Testis (tissue), 5 donors: ENCODE measurements at places on chromosomes 2 and 18. TPM values are rescaled to one million over a fixed set of nuclear protein-coding genes. Genes with fewer than 3 reads are reported as not detected.

DNA sequence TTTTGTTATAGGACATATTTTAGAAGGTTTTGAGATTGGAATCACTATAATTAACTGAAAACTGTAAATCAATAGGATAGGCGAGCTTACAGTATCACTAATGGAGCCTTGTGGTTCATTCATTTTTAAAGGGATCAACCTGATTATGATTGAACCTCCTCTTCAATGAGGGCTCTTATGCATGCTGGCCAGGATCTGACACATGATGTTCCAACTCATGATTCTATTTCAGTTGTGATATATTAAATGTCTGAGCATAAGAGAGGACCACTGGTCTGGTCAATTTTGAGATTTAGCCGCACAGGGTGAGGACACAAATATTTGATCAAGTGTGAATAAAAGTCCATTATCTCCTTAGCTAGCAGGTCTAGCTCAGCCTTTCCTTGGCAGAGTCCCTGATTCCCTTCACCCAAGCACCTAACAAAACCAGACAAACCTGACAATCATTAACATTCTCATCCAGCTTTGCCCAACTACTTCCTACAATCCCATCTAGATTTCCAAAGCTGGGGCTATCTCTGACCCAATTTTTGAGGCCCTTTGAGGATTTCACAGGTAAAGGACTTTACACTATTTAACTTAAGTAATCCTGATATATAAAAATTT lies 6.9 kb upstream of the MAP4K4 start:
- DNase-seq = no peak

DNA sequence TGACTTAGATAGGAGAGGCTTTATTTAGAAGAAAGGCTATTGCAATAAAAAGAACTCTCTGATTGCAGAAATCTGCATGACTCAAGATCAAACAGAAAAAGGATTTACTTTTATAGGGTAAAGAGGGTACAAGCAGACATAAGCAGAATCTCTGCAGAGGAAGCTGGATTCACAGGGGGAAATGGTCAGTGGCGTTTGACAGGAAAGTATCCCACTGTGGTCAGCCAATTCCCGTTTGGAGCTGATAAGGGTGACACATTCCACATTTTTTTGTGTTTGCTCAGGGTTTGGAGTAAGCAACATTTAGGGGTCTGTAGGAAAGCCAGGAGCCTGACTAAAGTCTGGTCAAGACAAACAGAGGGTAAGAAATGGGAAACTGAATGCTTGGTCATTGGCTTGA lies 23.9 kb upstream of the SCYGR5 start:
- DNase-seq = no peak

- DNase-seq = no peak
These were observed 1224.8 kb upstream of the ZEB2 start for GRCh38 chr2:145744541-145745386.

DNA sequence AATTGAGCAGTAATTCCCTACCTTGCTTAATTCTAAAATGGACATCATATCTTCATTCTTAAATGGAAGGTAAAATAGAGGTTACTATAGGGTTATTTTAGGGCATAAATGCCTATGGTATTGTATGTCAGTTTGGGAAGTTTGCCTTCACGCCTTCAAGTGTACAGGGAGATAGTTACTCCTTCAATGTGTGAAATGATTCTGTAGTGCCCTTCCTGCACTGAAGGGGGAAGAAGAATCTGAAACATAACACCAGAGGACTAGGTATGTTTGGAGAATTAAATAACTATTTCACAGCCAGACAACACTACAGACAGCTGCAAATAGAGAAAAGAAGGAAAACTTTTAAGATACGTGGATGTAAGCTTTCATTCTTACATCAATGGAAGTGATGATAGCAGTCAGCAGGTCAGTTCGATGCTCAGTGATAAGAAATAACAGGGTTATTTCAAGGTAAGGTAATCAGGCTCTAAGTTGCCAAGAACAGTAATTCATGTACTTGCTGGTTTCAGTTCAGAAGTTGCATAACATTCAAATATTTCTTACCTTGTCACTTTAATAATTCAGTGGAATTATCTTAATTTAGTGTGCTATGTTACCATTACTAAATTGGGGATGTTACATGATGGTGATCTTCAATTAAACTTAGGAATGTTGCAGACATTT lies 4.0 kb downstream of the PKP4 start:
- DNase-seq = no peak

- no peak for DNase-seq
These were observed 165.4 kb downstream of the FIGN start for GRCh38 chr2:163570391-163570790.

ALLC gene
- total RNA-seq = 8.1 TPM

SPAG16 gene
- total RNA-seq = 69.7 TPM

ALPG gene
- 1.0 TPM for total RNA-seq
